HuH-7.5 (cell line): ENCODE measurements at places on chromosomes 1 and 21.

DNA sequence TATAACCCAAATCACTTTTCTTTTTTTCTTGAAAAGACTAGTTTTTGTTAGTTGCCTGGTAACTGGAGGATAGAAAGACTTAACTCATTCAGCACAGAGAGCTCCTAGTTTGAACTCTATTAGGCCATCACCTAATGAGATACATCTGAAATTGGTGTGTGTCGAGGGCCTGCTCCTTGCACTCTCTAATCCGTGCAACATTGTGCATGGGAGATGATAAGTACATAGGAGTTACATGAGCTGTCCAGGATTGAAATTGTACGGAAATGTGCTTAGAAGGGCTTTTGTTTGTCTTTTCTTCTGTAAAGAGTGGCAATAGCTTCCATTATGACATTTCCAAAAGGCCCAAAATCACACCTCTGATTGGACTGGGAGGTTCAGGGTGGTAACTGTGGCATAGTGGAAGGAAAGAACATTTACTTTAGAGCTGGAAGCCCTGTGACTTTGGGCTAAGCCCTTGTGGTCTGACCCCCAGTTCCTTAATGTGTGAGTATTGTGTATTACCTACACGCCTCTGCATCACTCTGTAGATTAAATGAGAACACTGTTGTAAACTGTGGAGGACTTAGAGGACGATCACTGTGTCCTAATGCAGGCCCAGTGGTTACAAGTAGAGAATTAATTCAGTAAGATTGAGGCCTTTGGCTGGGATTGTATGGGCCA lies 71.2 kb downstream of the FGGY start:
- no peak for DNase-seq

GRCh38 chr1:3033040-3033789 lies 11.9 kb downstream of the ACTRT2 start:
- no peak for DNase-seq

- DNase-seq: no peak
These were observed 198.6 kb upstream of the EDN2 start for GRCh38 chr1:41682845-41683625.

DNA sequence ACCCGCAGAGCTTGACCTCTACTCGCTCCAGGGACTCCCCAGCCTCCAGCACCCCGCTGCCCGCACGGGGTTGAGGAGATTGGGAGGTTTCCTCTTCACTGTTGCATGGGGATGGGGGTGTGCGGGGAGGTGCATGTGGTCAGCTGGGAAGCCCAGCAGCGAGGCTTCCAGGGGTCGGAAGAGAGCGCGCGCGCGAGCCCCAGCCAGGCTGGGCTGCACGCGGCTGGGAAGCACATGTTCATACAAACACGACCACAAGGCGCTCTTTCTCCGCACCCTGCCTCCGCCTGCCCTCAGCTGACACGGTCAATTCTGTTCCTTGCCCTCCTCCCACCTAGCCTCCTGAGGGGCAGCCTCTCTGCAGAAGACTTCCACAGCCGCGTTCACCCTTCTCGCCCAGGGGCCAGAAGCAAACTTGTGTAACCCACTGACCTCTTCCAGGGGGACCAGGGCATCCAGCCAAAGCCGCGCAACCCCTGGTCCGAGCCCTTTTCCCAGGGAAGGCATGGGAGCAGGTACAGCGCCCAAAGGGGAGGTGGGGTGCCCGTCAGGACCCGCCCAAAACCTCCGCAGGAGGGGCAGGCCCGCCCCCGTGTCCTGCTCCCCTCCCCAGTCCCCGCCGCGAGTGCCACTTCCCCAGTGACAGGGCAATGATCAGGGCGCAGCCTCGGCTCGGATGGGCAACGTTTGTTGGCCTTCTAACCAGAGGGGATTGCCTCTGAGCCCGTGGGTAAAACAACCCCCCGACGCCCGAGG lies 1.3 kb downstream of the COL24A1 start:
- DNase-seq: no peak

- DNase-seq: no peak
These were observed 36.6 kb upstream of the HSD3B1 start for GRCh38 chr1:119470377-119470776.

- DNase-seq: no peak
These were observed 1.5 kb downstream of the ATP1A1 start for GRCh38 chr1:116374353-116375147.

DNA sequence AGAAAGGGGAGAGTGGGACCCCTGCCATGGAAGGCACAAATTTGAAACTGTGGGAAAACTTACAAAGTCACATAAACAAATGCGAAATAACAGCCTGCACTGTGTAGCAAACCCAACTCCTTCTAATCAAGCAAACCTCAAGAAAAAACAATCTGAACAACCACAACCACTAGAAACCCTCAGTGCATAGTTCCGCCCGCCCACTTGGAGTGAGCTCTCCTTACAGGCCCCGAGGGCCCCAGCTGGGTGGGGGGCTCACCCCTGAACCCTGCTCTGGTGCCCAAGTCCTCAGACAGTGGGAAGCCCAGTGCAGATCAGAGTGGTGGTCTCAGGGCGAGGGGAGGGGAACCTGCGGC lies 931 bp upstream of the MXRA8 start:
- DNase-seq: no peak

- DNase-seq: no peak
These were observed 1.2 kb downstream of the CAMSAP2 start for GRCh38 chr1:200739702-200740570.

GRCh38 chr1:18012686-18013085 lies 94.9 kb upstream of the IGSF21 start:
- DNase-seq: no peak

DNA sequence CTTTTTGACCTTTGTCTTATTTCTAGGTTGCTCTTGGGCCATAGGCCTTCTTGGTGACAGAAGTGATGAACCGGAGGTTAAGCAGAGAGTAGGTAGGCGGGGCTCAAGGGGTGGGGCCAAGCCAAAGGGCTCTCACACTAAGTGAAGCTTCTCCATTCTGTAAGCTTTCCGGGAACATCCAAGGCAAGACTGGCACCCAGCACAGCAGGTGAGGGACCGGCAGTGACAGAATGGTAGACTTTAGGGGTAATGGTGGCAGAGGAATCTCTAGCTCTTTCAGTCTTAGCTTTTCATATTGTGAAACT lies at the start of gene TNFAIP8L2:
Gene TNFAIP8L2, plus strand, starts transcription at position 135 of the 305 bp plus-strand sequence. CDS start 2,049 bp downstream, outside the sequence.
- no peak for DNase-seq

- DNase-seq: no peak
These were observed 21.4 kb upstream of the FASLG start for GRCh38 chr1:172637522-172637921.

DNA sequence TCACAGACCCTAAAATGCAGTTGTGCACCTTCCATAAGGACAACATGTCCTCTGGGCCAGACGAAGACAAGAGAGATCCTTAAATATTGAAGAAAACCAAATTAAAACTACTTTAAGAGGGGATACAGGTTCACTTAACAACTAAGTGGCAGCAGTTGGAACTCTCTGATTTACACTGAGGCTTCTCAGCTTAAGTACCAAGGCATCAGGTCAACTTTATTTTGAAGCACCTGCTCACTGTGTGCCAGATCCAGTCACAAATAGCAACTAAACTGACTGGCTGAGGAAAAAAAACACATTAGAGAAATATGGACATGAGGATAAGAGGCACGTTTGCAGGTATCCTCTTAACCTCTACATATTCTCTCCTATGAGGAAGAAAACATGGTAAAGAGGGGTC lies 33.2 kb downstream of the SLC35D1 start:
- no peak for DNase-seq

GRCh38 chr1:53835491-53835890 lies 2.6 kb downstream of the NDC1 start:
- DNase-seq: no peak

DNA sequence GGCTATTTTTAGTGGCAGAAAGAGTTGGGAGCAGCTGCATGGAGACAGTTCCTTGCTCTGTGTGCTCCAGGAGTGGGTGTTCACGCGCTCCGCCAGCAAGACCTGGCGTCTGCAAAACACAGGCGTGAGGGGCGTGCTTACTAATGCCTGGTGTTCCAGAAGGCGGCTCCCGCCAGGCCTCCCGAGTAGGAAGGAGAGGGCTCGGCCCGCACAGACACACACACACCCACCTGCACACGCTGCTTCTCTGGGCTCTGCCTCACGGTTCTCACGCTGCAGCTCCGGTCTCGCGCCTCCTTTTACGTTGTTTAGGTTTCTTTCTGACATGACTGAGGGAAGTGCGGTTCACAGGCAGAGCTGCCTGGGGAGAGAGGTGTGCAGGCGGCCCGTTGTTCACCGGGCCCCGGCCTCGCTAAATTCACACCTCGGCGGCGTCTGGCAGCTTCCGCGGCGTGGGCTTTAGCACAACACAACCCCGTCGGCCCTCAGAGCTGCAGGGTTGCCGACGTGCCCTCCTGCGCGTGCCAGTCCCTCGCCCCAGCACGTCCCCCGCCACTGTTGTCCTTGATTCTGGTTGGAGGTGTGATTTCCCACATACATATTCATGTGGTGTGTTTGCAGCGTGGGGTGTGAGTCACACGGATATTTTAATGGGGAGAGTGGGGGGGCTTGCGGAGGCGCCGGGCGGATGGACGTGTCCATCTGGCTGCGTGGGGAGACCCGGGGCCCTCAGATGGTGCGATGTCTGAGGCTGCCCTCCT lies 77.0 kb downstream of the SKI start:
- DNase-seq: no peak

DNA sequence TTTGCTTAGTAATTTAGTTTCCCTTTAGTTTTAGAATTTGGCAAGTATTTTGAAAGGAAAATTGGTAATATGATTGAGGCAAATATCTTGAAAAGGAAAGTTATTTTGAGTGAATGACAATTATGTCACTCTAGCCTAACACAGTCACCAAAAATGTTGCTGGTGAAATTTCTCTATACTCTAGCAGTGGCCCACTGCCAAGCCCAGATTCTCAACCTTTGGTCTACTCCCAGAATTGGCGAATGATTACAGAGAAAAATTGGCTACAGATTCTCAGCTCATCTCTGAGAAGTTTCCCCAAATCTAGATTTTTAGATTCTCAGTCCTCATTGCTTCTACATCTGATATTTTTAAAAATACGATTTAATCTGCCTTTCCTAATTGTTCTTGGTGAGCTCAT lies 84.9 kb downstream of the PIGK start:
- DNase-seq: no peak

DNA sequence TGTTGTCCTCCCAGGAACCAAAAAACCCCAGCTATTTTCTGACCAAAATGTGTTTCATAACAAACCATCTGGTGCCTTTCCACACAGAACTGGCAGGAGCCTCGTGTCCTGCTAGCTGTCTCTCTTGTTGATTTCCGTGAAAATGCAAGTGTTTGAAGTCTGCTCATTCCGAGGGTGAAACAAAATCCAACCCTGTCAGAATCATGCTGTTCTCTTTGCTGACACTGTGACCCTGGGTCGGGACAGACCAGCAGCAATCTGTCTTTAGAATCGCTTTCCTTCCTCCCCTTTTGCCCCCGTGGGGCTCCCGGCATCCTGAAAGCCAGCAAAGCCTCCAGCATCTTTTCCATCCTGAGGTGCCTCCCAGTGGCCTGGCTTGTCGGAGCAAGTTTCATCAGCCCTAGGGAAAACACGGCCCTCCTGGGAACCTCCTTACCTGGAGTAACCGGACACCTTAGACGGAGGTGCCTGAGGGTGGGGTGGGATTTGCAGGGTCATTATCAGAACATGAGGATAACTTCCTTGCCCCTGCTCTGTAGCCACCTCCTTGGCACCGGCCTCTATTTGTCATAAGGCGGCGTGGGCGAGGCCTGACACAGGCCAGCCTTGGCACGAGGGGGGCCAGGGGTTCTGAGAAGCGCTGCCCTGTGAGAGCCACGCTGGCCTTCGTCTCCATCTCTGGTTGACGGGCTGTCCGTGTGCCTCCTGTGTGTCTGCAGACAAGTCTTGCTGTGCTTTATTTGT lies 24.9 kb downstream of the LDLRAP1 start:
- DNase-seq: peak; percentile 41

DNA sequence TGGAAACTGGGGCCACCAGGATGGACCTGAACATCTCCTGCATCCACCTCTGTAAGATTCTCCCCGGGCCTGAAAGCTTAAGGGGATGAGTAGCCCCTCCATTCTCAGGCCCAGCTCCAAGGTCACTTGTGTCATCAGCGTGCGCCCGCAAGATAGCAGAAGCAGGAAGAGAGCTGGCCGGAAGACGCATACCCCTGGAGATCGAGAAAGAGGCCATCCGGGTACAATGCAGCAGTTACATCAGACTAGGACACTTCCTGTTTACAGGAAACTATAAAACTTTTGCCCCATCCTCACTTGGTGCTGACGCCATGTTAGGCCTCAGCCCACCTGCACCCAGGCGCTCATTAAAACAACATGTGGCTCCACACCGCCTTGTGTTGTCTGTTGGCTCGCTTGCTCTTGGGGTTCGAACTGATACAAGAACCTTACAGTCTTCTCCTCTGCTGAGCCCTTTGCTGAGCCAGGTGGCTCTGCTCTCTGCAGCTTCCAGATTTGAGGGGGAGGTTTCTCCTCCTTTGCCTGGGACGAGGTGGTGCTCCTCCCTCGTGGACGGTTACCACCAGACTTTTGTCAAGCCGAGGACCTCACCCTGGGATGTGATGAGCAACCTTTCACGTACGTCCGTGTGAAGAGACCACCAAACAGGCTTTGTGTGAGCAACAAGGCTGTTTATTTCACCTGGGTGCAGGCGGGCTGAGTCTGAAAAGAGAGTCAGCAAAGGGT lies 277.5 kb upstream of the C1orf174 start:
- DNase-seq: no peak

GRCh38 chr1:87805666-87806378 lies 477.1 kb downstream of the LMO4 start:
- no peak for DNase-seq

GRCh38 chr1:223771469-223771813 lies 59.1 kb downstream of the CAPN2 start:
- DNase-seq: no peak

DNA sequence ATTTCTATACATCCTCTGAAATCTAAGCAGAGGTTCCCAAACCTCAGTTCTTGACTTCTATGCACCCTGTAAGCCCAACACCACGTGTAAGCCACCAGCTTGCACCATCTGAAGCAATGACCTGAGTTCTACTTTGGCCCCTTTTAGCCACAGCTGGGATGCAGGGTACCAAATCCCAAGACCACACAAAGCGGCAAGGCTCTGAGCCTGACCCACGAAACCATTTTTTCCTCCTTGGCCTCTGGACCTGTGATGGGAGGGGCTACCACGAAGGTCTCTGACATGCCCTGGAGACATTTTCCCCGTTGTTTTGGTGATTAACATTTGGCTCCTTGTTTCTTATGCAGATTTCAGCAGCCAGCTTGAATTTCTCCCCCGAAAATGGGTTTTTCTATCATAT lies 38.8 kb downstream of the STXBP3 start:
- no peak for DNase-seq

DNA sequence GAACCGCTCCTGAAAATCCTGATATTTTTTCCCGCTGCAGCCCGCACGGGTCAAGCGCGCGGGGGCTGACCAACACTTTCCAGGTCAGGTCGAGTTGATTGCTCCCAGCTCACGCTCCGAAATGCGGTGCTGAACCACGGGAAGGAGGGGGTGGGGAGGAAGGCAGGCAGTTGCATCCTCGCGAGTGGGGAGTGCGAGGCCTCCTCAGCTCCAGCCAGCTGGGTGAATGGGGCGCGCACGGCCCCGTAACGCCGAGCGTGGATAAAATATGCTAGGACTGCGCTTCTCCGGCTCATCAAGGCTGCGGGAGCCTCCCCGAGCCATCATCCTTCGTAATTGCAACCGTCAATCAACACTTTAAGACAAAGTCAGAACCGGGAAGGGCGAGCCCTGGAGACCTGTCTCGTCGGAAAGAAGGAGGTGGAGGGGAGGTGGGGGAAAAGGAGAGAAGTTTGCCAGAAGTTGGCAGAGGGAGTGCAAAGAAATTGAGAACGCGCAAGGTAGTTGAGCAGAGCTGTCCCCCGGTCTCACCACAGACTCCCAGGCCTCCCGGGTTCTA lies 8.0 kb downstream of the NR5A2 start:
- DNase-seq: no peak
